ENCODE measurements at places on chromosomes 16 and 17.

GRCh38 chr16:11502239-11502638, 84.5 kb downstream of the LITAF start:
- DNase-seq: no peak

DNA sequence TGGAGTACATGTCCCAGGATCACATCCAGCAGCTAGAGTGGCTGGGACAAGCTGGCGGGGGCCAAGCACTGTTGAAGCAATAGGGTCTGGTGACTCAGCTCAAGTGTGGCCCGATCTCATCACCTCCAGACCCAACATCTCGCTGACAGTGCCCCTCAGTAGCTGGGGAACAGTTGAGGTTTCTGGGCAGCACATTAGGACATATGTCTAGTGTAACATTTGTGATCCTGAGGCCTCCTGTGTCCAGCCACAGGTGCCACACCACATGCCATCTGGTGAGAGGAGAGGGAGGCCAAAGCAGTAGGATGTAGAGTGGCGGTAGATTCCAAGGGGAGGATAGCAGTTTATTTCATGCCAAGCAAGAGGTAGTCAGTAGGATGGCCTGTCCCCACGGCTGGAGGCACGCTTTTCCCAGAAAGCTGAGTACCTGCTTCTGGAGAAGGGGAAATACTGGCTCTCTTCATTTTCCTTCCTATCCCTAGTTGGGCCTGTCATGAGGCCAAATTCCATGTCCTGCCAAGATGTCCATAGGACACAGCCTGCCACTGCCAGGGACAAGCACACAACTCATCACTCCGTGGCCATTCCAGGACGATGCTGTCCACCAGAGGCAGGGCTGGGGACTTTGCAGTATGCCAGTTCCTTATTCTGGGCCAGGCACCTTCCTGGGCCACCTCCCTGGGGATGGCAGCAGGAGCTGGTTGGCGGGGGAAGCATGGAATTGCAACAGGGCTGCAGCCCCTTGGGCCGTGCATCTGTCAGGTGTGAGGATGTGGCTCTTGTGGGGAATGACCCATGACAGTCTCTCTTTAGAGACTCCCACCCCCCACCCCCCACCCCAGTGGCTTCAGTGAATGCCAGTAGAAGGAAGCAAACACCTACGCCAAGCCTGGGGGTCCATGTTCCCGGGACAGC, 24.0 kb downstream of the GGA3 start:
- no peak for DNase-seq

DNA sequence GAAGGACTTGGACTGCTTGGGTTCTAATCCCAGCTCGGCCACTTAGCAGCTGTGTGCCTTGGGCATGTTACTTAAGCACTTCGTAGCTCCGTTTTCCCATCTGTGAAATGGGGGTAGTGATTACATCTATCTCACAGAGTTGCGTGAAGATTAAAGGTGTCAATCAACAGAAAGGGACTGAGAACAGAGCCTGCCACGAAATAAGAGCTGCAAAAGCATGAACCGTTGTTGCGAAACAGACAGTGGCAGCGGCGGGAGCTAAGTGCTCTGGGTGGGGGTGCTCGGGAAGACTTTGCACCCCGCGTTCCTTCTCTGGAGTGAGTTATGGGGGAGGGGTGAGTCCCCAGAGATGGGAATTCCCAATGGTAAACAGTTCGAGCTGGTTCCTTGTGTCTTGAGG, 79.6 kb upstream of the LHX1 start:
- no peak for DNase-seq

DNA sequence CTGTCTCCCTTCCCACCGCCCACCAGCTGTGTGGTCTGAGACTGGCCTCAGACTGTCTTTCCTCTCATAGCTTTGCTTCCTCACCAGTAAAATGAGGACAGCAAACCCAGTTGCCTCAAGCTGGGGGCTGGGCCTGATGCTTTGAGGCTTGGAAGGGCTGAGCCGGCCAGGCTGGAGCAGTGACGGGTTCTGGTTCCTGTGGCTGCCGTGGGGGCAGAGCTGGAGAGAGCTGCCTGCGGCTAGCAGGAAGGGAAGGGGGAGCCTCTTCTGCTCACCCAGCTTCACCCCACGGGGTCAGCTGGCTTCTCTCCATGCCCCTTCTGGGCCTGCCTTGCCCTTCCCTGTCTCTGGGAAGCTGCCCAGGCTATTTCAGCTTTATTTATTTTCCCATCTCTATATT, 23.7 kb downstream of the LASP1 start:
- DNase-seq: no peak

DNA sequence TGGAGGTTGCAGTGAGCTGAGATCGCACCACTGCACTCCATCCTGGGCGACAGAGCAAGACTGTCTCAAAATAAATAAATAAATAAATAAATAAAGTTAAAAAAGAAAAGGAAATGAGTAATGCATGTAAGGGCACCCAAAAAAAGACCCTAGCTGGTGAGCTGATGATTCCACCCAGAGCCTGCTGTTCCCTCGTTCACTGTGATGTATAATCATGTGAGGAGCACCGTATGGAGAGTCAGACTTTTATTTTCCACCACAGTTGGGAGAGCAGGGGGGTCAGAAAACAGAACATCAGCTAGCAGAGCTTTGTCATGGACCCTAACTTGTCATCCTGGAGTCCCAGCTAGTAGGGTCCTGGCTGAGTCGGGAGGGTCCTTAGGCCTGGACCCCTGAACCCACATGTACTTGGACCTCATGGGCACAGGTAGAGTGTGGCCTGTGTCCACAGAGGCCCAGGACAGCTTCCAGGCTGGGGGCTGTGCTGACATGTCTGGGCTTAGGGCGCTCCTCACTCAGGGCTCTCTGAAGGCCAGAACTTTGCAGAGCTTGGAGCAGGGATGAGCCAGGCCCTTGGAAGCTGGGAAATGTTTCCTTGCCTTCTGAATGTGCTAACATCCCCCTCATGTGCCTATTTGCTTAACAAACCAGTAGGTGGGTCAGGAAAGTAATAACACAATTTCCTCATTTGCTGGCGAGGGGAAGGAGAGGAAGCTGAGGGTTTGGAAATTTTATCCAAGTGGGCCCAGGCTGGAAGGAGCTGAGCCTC, 18.8 kb upstream of the LASP1NB start:
- no peak for DNase-seq

DNA sequence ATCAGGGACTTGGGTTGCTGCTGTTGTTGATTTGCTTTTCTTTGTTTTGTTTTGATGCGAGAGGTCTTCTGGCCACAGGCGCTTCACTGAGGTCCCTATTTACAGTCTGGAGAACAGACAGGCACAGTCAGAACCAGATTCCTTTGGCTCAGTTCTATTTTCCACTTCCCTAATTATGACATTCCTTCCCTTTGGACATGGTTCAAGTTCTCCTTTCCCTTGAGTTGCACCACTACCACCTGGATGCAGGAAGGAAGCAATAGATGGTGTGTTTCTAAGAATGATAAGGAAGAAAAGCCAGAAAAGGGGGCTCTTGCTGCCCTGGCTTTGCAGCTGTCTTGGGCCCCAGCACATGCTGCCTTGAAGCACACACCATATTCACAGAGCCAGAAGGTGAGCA, 160.6 kb downstream of the MAF start:
- no peak for DNase-seq

DNA sequence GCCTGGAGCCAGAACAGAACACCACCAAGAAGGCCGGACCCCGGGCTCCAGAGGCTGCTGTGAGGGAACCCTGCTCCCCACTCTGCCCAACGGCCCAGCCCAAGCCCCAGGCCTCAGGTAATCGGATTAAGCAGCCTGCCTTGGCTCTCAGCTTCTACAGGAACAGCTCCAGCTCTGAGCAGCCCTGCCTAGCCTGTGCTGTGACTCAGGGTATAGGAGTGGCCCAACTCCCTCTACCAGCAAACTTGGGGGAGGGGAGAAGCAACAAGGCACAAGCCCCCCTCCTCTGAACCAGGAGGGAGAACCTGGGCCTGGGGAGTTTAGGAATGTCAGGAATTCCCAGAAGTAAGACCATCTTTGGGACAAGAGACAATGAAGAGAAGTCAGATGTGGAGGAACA, 849 bp upstream of the SOX15 start:
- DNase-seq: no peak

DNA sequence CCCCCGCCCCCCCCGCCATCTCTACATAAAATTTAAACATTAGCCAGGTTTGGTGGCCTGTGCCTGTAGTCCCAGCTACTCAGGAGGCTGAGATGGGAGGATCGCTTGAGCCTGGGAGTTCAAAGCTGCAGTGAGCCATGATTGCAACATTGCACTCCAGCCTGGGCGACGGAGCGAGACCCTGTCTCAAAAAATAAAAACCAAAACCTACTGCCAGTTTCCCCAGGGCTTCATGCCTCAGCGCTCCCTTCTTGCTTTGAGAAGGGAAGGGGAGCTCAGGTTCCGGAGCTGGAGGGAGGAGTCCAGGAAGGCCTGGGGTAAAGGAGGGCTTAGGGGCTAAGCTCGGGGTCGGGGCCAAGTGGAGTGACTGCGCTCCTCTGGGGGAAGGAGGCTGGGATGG, 20.5 kb downstream of the PLCD3 start:
- DNase-seq: no peak

DNA sequence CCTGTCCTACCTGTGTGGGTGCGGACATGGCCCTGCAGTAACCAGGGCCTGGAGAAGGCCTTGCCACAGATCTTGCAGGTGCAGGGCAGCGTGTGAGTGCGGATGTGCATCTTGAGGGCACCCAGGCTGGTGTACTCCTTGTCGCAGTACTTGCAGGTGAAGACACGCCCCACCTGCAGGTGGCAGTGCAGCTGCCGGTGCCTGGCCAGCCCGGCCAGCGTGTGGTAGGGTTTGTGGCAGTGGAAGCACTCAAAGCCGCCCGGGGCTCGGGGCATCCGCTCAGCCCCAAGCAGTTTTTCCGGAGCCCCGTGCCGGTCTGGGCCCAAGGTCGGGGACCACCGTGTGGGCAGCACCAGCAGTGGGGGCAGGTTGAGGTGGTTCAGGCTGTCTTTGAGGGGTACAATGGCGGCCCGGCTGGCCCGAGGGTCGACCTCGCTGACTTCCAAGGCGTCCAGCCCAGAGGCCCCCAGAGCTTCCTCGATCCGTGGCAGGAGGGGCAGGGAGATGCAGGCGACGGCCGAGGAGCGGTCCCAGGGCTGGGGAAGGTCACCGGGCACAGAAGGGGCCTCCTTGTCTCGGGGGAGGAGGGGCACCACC, 5.1 kb downstream of the SNAI3 start:
- DNase-seq: peak; percentile 57

GRCh38 chr16:89847940-89848297, 19.6 kb downstream of the SPIRE2 start:
- DNase-seq: no peak

GRCh38 chr17:59825533-59826322, 67.0 kb downstream of the TUBD1 start:
- DNase-seq: peak; percentile 63

- DNase-seq: no peak
These were observed 2.9 kb upstream of the CBX8 start for GRCh38 chr17:79799538-79800324.

- DNase-seq: no peak
These were observed 116.5 kb downstream of the ANKFN1 start for GRCh38 chr17:56269556-56270389.

DNA sequence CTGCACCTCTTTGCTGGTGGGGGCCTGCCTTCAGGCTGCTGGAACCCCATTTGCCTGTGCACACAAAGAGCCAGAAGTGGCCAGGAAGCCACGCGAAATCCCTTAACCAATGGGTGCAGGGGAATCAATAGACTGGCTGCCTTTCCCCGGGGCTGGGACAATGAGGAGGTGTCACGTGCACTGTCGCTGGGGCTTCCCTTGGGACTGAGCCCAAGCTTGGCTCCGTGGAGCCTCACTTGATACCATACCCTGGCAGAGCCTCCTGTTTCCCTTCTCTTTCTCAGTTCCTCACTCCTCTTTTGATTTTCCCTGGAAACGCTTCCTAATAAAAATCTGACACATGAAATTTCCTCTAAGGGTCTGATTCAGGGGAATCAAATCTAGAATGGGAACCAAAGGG, 38.8 kb upstream of the C16orf82 start:
- DNase-seq: no peak

DNA sequence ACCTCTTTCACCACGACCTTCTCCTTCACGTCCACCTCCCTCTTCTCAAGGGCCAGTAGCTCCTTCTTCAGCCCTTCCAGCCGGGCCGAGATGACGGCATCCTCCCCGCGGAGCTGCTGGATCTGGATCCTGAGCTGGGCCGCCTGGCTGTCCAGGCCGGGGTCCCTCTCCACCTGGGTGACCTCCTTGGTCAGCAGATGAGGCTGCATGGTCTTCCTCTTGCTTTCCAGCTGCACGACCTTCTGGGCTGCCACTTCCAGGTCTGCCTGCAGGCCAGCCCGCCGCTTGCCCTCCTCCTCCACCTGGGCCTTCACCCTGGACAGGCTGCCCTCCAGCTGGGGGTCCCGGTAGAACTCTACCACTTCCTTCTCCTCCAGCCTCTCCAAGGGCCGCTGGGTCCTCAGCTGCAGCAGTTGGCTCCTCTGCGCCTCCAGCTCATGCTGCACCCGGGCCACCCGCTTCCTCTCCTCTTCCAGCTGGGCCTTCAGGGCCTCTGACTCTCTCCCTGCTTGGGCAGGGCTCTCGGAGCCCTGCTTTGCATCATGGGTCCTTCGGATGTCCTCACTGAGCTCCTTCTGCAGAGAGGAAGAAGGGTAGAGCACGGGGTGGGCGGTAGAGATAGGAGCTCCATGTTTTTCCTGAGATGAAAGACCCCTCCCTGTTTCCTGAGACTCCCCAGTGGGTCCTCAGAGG, 9.5 kb downstream of the CDK3 start:
- no peak for DNase-seq

GRCh38 chr17:78240012-78240655, 8.7 kb downstream of the TMEM235 start:
- no peak for DNase-seq

DNA sequence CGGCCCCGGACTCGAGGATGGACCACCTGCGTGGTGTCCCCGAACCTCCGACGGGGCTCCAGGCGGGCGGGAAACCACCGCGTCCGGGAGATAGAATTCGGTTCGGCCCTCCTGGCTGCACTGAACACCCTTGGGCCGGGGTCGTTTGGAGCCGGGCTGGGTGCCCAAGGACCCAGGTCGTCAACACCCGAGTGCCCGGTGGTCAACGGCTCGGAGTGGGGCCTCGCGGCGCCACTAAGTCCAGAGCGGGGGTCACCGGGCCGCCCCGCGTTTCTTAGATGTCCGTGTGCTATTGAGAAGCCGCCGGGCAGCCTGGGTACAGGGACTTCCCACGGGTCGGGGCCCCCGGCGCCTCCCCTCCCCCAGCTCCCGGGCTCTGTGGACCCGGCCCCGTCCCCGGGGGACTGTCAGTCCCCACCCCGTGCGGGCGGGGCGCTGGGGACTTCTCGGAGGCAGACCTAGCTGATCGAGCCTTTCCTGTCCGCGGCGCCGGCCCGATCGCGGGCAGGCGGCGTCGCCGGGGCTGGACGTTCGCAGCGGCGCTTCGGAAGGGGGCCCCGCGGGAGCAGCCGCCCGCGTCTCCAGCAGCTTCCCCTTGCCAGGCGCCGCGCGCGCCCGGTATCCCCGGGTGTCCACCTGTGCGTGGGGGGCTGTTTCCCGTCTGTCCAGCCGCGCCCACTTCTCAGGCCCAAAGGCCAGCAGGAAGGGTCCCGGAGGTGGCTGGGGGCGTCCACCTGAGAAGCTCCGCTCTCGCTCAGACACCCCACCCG, 655 bp upstream of the NPTX1 start:
- DNase-seq: no peak

GRCh38 chr16:89412811-89413210, 77.5 kb downstream of the ANKRD11 start:
- DNase-seq: no peak
